ENCODE measurements at places on chromosomes 6 and 20. TPM values are rescaled to one million over a fixed set of nuclear protein-coding genes. Genes with fewer than 3 reads are reported as not detected.

DNA sequence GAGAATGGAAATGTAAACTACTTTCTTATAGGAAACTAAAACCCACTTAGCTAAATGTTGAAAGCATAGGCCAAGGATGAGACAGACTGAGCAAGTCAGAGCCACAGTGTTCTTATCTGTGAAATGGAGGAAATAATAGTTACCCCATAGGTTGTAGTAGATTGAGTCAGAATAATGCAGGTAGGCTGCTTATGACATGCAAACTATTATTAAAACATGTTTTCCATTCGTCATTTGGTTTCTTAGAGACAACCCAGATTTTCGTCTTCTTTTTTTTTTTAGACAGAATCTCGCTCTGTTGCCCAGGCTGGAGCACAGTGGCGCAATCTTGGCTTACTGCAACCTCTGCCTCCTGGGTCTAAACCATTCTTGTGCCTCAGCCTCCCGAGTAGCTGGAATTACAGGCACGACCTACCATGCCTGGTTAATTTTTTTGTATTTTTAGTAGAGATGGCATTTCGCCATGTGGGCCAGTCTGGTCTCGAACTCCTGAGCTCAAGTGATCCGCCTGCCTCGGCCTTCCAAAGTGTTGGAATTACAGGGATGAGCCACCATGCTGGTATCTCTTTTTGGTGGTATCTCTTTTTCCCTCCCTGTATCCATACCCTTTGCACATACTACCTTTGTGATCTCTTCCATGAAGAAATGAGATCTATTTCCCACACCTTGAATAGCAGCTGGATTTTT, 196.5 kb upstream of the ZNF217 start:
- no peak for DNase-seq

DNA sequence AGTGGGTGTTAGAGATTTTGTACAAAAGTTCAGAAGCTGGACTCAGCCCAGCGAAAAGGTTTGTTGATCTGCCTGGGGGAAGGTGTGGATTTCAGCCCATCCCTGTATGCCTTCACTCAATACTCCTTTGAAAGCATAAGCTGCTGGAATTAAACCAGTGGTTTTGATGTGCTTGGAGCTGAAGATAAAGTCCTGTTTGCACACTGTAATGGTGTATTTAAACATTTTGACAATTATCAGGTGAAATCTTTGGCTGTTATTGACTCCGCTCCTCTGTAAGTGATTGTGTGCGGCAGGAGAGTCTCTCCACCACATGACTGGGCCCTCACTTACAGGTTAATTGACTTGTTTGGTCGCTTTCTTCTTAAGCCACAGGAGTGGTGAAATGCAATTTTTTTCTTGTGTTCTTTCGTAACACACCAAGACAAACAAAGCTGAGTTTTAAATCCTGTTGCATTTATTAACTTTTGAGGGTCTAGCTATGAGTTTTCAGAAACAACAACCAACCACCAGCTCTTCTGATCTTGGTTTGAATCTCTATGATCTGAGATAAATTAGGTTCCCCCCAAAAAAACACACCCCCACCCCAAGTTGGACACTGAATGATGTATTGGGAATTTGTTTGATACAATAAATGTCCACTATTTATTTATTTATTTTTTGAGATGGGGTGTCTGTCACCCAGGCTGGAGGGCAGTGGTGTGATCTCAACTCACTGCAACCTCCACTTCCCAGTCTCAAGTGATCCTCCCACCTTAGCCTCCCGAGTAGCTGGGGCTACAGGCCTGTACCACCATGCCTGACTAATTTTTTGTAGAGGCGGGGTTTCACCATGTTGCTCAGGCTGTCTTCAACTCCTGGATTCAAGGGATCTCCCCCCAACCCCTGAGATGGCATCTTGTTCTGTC, 46.3 kb upstream of the NCOA3 start:
- DNase-seq, result no peak

Gene CLVS2
- not detected for total RNA-seq

GRCh38 chr20:38252292-38253288, 7.9 kb downstream of the KIAA1755 start:
- no peak for DNase-seq

Gene FRS3
- 2.4 TPM for total RNA-seq

Gene GJA10
- not detected for total RNA-seq

- DNase-seq, result peak; percentile 80
These were observed 29.3 kb downstream of the NSFL1C start for GRCh38 chr20:1437235-1437904.
